ENCODE measurements at places on chromosomes 3 and 15.

- DNase-seq = no peak
These were observed 38.9 kb downstream of the SLCO3A1 start for GRCh38 chr15:91892436-91892835.

GRCh38 chr15:73564255-73564654, 68.9 kb downstream of the NPTN start:
- peak; percentile 12 for DNase-seq

DNA sequence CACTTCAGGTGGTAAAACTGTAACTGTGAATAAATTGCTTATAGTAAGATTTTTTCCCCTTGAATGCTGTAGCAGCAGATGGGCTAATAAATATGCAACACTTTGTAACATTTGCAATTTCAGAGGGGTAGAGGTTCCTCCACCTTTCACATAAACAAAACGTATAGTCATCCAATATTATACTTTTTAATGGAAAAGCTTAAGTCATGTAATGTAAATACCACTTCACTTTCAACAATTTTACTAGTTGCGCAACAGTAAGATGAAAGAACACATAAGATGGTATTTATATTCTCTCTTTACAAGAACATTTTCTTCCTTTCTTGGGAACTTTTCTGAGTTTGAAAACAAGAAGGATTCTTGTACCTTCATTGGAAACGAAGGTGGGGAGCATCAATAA, 56.6 kb upstream of the FAM3D start:
- DNase-seq = no peak

- DNase-seq = no peak
These were observed 90.9 kb downstream of the RORA start for GRCh38 chr15:61138156-61138555.

DNA sequence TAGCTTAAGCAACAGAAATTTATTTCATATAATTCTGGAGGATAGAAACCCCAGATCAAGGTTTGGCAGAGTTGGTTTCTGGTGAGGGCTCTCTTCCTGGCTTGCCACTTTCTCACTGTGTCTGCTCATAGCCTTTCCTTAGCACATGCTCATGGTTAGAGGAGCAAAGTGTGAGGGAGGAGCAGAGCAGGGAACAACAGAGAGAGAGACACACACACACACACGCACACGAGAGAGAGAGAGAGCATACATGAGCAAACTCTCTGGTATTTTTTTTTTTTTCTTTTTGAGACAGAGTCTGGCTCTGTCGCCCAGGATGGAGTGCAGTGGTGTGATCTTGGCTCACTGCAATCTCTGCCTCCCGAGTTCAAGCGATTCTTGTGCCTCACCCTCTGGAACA, 36.8 kb upstream of the ZDHHC23 start:
- no peak for DNase-seq

GRCh38 chr3:120468635-120469295, 18.0 kb upstream of the FSTL1 start:
- no peak for DNase-seq

DNA sequence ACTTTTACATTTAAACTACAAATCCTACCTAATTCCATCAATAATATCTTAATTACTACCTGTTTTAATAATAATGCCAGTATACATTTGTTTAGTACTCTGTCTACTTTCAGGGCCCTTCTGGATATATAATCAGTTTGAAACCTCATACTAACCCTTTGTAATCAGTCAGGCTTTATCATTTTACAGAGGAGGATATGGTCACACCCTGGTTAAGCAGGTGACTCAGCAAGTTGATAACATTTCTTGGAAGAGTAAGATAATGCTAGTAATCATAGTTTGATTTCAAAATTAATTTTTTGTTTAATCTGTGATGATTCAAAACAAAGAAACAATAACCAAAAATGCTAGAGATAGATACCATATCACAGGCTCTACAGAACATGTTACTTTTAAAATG, 208.2 kb upstream of the MANF start:
- DNase-seq = no peak

- DNase-seq = no peak
These were observed 35.1 kb upstream of the CSPG5 start for GRCh38 chr3:47613722-47614121.

DNA sequence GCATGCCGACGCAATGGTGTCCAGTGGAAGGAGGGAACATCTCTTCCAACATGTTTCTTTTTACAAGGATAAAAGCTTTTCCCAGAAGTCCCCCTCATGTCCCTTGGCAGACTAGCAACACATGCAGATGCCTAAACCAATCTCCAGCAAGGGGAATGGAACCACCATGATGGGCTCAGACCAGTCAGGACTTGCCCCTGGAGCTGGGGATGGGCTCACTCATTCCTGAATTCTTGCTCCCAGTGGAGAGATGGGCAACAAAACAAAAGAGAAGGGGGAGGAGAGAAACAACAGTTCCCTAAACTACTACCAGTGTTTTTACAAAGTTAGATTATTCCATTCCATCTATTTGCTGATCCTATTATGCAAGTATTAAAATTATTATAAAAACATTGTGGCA, 76.8 kb upstream of the OXTR start:
- DNase-seq = no peak

DNA sequence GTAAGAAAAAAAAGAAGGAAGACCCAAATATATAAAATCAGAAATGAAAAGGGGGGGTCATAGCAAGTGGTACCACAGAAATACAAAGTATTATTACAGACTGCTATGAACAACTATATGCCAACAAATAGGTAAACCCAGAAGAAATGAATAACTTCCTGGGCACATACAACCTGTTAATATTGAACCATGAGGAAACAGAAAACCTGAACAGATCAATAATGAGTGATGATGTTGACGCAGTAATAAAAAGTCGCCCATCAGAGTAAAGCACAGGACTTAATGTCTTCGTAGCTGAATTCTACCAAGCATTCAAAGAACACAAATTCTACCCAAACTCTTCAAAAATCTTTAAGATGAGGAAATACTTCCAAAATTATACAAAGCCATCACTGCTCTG, 921.6 kb upstream of the SEMA6D start:
- DNase-seq = no peak

- no peak for DNase-seq
These were observed 43.0 kb downstream of the SLCO3A1 start for GRCh38 chr15:91896341-91897055.

GRCh38 chr3:145175626-145176025, 985.4 kb downstream of the PLOD2 start:
- no peak for DNase-seq

GRCh38 chr3:105260385-105260784, 106.3 kb upstream of the ALCAM start:
- DNase-seq = no peak

DNA sequence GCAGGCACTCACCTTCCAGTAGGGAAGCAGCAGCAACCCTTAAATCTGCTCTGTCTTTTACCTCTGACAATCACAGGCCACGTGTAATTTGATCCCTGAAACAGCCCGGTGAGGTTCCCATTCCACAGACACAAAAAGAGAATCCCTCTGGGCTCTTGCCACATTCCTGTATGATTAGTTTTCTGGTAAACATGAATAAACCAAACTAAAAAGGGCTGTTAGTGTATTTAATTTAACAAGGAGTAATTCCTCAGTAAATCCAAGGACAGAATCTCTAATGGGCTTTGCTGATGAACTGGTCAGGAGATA, 186.9 kb downstream of the FAM43A start:
- peak; percentile 16 for DNase-seq

DNA sequence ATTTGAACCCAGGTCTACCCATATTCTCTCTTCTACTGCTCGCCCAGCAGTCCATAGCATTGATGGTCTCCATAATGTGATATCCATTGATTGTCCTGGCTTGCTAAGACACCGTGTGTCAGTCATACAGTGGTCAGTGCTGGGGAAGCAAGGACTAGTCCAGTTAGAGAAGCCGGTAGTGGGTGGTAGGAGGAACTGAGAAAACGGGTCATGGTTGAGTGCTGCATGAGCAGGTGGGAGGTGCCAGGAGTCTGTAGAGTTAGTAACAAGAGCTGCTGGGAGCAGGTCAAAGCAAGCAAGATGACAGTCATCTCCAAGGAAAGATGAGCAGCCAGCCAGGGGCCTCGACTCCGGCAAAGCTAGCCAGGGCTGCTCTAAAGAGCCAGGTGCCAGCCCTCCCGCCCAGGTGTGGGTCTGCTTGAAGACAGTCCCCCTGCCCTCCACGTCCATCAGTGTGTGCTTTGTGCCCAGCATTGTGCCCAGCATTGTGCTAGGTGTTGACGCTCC, 29.5 kb upstream of the USP3 start:
- DNase-seq = peak; percentile 86

DNA sequence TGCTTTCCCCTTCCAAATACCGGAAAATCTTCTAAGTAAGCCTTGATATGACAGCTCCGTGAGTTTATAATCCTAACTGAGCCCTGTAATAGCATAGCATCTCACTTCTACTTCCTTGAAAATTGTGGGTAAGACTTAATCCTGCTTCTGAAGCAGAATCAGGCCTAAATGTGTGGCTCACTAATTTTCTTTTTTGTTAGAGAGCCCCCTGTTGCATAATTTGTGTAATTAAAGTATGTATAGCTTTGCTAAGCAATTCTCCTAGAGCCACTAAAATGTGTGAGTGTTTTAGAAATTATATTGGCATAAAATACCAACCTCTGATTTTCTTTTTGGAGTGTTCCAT, 304.4 kb downstream of the FGF12 start:
- no peak for DNase-seq

GRCh38 chr3:153029350-153029749, 132.7 kb upstream of the RAP2B start:
- no peak for DNase-seq

- DNase-seq = no peak
These were observed 11.3 kb upstream of the STRA6 start for GRCh38 chr15:74213858-74214284.

GRCh38 chr15:38038659-38039442, 104.4 kb downstream of the TMCO5A start:
- DNase-seq = no peak

DNA sequence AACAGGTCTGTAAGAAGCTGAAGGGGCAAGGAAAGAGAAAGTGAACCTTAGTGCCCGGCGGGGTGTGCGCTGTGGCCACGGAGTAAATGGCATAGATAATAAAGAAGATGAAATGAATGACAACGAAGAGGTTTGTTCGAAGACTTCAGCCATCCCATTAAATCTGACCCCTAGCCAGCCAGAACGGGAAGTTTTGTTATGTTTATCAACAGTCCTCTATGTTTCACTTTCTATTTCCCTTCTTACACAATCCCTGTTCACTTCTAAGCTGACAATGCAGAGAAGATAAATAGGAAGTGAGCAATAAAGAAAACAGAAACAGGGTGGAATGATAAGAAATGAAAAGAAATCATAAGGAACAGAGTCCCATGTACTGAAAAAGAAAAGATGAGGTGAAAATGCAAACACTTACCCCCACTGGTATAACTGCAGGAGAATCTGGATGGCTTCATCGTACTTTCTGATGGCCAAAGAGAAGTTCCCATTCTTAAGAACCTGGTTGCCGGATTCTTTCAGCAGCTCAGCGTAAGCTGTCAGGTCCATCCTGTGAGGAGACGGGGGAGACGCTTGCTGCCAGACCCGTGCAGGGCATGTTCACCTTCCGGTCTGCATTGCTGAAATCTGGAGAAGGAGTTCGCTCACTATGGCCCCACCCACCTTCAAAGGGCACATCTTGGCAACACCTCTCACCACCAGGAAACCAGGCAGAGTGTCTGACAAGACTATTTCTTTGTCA, 36.8 kb downstream of the TRANK1 start:
- peak; percentile 79 for DNase-seq

DNA sequence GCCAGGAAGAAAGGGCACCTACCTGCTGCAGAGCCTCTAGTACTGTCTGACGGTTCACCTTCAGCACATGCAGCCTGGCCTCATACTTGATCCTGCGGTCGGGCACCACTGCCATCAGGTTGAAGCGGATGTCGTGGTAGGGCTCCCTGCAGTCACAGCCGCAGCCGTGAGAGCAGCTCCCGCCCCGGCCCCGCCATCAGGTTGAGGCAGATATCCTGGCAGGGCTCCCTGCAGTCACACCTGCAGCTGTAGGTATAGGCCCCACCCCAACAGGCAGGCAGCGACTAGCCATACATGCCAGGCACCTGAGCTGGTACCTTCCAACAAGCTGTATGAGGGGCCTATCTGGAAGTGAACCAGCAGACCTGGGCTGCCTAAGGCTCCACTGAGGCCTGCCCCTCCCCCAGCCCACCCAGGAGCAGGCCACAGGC, 38.7 kb downstream of the SEMA3G start:
- DNase-seq = no peak

GRCh38 chr3:23253214-23253613, 50.1 kb downstream of the UBE2E2 start:
- no peak for DNase-seq

GRCh38 chr3:128584412-128585020, 66.1 kb downstream of the RPN1 start:
- peak; percentile 74 for DNase-seq

DNA sequence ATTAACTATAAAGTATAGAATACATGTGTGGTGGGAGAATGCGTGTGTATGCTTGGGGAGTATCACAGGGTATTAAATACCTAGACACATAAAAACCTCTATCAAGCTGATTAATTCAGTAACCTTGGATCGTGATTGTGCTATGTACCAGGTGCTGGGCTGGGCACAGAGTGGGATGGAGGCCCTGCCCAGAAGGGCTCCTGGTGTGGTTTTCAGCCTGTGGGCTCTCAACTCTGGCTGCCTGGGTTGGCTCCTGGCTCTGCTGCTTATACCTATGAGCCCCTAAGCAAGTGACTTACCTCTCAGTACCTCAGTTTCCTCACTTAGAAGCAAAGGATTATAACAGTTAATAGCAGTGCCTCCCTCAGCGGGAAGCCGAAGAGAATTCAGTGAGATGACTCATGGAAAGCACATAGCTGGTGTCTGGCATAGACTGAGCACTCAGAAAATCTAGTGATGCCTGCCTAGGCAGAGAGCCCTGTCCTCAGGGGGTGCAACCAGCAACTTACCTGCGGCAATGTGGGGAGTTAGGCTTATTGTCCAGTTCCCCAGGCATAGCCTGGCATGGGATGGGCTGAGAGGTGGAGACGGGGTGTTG, 90.6 kb upstream of the MYZAP start:
- DNase-seq = no peak

DNA sequence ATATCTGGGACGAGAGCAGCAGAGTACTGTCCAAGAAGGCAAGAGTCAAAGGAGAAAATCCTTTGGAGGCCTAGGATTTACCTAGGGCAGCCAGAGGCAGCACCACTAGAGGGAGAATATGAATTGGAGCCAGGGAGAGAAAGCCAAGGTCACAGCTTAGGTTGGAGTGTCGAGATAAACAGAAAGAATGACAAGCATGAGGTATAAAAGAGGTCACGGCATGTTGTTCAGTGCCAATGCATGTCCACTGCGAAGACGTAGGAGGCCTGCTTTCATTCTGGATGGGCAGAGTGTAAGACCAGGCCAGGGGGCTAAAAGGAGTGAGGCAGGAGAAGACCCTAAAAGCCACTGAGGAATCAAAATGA, 47.2 kb downstream of the THBS1 start:
- no peak for DNase-seq

GRCh38 chr3:152978152-152978551, 143.2 kb downstream of the P2RY1 start:
- no peak for DNase-seq

GRCh38 chr3:169071003-169071402, 592.5 kb downstream of the MECOM start:
- DNase-seq = no peak

Measured in A549 (cell line).